ENCODE measurements at places on chromosomes 11 and 22.

- no peak for DNase-seq
Observed at GRCh38 chr11:90532125-90532524, 309.3 kb upstream of the CHORDC1 start.

DNA sequence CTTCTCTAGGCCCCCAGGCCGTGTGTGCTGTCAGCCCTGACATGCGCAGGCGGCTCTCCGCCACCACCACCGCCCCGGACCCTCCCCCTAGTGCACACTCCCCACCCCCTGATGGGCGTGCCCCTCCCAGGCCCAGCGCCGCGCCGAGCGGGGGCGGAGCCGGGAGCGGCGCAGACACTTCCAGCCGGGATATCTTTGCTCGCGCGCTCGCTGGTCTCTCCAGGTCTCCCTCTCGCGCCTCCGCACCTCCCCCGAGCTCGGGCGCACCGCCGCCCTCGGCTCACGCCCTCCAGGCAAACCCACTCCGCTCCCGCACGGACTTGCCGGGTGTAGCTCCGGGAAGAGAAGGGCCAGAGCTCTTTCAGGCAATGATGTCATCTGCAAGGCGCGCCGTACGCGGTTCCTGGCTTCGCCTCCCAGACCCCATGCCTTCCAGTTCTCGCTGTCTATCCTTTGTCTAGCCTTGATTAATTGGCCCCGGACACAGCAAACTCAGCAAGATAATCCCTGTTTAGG lies at the start of gene SCN3B:
Gene SCN3B (minus strand): TSS at position 59 of the 516 bp plus-strand sequence. CDS start 823 bp downstream, outside the sequence.
- no peak for DNase-seq

GRCh38 chr22:29032014-29032475 lies 29.6 kb downstream of the C22orf31 start:
- no peak for DNase-seq

- no peak for DNase-seq
Observed at GRCh38 chr11:64759722-64760719, at the start of gene PYGM. PYGM (minus strand) TSS chr11:64759974; CDS start chr11:64759898, 76 bp downstream.

DNA sequence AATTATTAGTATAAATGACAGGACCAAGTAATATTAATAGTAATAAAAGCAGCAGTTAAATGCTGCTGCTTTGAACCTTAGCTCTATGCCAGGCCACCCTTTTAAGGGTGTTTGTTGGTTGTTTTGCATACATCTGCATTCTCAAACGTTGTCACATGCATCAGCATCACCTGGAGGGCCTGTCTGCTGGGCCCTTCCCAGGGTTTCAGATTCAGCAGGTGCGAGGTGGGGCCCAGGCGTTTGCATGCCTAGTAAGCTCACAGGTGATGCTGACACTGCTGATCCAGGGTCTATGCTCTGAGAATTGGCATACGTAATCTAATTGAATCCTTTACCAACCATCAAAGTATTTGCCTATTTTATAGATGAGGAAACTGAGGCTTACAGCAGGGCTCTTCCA lies 246.5 kb downstream of the CADM1 start:
- DNase-seq = no peak

- DNase-seq = no peak
Observed at GRCh38 chr11:84256618-84257017, 970.5 kb upstream of the CCDC90B start.

DNA sequence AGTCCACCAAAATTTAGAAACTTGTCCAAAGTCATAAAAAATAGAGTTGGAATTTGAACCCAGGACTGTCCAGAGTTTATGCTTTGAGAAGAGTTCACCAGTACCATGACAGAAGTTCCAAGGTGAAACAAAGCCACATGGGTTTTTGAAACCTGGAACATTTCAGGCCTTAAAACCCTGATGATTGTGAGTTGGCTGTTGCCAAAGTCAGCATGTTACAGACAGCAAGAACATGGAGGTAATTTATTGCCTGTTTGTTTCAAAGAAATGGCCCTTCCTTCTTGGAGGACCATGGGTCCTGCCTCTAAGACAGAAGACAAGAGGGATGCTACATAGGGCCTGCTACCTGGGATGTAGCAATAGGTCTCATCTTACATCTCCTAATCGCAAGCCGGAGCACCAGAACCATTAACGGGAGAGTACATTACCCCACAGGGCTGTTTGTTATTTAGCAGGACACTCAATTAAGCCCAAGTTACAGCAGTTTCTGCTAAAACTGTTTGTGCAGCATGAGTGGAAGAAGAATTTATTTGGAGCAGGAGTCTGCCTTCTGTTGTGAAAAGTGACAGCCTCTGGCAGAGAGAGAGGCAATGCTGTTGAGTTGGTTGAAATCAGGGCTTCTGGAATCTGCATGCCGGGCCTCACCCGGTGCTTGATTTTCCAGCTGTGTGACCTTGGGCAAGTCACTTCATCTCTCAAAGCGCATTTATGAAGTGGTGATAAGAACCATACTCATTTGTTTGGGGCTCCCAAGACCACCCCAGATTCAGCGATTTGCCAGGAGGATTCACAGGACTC lies 136.2 kb downstream of the LDLRAD3 start:
- DNase-seq = no peak

DNA sequence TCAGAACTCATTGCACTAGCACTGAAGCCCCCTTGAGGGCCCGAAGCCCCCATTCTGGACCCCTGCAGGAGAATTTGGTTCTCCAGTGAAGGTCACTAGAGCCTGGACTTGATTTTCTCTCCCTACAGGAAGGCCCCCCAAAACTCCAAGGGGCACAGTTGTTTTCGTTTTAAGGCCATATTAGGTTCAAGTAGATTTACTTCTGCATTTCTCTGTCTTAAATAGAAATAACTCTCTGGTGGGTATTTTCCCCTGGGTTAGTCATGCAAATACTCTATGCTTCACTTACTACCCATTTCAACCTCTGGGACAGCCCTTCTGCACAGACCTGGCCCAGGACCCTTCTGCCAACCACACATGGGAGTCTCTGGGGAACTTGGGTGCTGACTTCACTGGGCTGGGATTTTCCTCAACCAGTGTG lies 41.6 kb downstream of the WEE1 start:
- DNase-seq = no peak

GRCh38 chr11:1881442-1882264 lies 10.0 kb downstream of the PRR33 start:
- DNase-seq = no peak

DNA sequence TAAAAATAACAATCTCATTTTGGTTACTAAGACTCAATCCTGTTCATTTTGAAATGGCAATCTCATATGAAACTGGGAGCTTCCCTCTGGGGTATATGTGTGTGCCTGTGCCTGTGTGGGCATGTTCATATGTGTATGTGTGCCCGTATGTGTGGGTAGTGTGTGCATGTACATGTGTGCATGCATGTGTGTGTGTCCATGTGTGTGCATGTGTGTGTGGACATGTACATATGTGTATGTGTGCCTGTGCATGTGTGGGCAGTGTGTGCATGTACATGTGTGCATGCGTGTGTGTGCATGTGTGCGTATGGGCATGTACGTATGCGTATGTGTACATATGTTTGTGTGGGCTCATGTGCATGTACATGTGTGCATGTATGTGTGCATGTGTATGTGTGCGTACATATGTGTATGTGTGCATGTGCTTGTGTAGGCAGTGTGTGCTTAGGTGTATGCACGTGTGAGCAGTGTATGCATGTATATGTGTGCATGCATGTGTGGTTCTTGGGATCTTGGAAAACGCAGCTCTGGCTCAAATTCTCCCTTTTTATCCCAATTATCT lies 24.5 kb upstream of the CACNG2 start:
- no peak for DNase-seq

- DNase-seq = no peak
Observed at GRCh38 chr11:128174465-128175291, 412.7 kb downstream of the ETS1 start.

- DNase-seq = no peak
Observed at GRCh38 chr11:502288-503178, 4.5 kb downstream of the RNH1 start.

DNA sequence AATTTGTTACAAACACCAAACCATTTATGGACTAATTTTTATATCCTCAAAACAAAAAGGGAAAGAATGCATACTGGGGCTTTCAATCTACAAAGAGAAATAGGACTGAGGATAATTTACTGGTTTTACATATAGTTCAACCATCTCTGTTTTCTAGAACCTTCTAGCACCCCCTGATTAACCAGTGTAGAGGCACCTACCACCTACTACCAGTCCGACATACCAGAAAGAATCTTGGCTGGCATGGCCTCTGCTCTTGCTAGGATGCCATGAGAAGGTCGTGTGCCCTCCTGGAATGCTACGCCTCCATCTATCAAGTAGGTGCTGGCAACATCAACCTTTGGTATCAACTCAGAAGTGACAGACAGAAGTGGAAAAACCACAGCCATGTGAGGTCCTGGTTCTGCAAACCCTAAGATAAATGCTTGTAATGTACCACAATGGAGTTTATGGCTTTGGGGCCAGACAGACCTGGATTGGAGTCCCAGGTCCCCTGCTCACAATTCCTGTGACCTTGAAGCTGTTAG lies 28.2 kb downstream of the MYH9 start:
- DNase-seq = no peak

- DNase-seq = no peak
Observed at GRCh38 chr11:101441747-101442146, 142.1 kb downstream of the TRPC6 start.

DNA sequence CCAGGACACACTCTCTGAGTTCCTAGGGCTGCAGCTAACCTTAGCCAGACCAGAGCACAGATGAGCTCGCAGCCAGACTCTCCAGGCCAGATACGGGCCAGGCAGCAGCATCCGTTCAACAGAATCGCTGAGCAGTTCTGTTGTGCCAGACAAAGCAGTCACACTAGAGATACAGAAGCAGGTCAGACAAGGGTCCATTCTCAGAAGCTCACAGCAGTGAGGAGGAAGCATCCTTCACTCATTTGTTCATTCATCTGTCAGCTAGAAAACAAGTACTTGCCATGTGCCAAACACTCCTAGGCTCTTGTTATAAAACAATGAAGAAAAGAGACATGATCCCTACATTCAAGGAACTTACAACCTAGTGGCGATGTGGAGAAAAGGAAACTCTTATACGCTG lies 2.6 kb downstream of the LMO2 start:
- no peak for DNase-seq

Data from stimulated activated CD4-positive, alpha-beta T cell treated with anti-CD3 and anti-CD28 coated beads, TNF-alpha, amount 100 ng/mL, for 1 hour (primary cell).